ENCODE measurements at places on chromosomes 4 and X. TPM values are rescaled to one million over a fixed set of nuclear protein-coding genes. Genes with fewer than 3 reads are reported as not detected.

- DNase-seq = no peak
Observed at GRCh38 chr4:168781926-168782325, 228.1 kb downstream of the CBR4 start.

GRCh38 chr4:15659768-15660570 lies 4.8 kb upstream of the FBXL5 start:
- DNase-seq = no peak

GRCh38 chr4:94531991-94532789 lies 80.4 kb downstream of the PDLIM5 start:
- no peak for DNase-seq

DNA sequence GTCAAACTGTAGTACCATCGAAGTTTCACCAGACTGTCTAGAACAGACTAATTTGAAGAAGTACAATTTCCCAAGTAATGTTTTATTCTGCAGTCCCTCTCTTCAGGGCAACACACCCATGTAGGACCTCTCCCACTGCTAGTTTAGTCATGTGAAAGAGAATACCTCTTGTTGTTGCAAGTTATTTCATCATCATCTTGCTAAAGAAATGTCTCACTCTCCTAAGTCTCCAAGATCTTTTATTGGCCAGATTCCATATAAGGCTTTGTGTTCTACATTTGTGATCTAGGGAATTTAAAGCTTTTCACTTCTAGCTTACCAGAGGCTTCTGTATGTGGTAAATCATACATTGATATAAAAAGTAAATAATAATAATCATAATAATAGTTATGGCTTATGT lies 745.3 kb upstream of the MAGEB2 start:
- no peak for DNase-seq

The RAB9B gene
- 0.93 TPM for total RNA-seq
